ENCODE measurements at places on chromosomes 4 and X. TPM values are rescaled to one million over a fixed set of nuclear protein-coding genes. Genes with fewer than 3 reads are reported as not detected.

GRCh38 chr4:182205306-182205705 is 37.9 kb upstream of the TENM3 start:
- DNase-seq = no peak

GRCh38 chr4:1476140-1476513 is 69.9 kb upstream of the NKX1-1 start:
- DNase-seq = no peak

Gene IL21
- total RNA-seq = not detected

Gene SH3D19
- not detected for total RNA-seq

DNA sequence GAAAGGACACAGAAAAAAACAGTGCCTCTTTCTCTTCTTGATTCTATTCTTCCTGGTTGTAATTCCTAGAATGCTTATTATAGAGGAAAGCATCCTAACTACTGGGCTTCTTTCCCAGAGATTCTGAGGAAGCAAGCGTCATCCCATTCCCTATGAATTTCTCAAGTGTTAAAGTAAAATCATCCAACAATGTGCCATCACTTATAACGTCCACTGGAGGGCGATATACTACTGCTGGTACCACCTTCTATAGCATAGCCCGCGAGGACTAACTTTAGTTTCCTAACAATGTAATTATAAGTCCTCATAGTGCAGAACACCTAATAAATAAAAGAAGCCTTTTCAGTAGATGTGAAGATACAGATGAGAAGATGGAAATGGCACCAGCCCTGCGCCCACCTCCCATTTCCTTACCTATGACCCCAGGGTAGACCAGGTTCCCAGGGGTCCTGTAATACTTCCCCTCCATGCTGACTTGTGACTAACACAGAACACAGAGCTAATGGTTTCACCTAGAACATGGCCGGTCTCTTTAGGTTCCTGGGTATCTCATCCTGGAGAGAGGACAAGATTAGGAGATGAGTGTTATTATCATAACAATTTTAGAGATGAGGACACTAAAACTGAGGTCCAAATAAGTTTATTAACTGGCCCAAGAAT is 4.2 kb downstream of the CENPVL3 start:
- DNase-seq = peak; percentile 44

DNA sequence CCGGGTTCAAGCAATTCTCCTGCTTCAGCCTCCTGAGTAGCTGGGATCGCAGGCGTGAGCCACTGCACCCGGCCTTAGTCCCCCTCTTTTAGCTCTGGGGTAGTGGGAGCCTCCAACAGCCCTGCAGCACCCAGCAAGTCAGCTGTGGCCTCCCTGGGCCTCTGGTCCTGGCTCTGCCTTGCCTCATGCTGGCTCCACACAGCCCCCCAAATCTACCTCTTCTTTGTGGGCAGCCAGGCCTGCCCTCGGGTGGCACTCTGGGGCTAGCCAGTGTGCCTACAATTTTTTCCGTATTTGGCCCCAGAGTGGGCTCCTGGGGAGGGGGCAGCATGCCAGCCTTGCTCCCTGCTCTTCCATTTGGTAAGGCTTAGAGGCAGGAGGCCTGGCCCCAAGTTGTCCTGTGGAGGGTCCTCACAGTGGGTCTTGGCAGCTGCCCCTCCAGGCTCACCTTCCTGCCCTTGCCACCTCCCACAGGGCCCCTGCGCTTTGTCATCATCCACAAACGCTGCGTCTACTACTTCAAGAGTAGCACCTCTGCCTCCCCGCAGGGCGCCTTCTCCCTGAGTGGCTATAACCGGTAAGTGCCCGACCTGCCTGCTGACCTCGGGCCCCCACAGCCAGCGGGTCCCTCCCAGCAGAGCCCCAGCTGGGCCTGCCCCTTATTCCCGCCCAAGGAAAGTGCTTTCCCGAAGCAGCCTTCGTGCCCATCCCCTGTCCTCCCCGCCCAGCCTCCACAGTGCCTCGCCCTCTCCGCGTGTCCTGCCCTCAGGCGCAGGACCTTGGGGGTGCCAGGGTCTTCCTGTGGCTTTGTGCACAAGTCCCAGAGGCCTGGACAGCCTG is 21.0 kb upstream of the ADD1 start:
- DNase-seq = no peak
